ENCODE measurements at places on chromosomes 1 and 21.

DNA sequence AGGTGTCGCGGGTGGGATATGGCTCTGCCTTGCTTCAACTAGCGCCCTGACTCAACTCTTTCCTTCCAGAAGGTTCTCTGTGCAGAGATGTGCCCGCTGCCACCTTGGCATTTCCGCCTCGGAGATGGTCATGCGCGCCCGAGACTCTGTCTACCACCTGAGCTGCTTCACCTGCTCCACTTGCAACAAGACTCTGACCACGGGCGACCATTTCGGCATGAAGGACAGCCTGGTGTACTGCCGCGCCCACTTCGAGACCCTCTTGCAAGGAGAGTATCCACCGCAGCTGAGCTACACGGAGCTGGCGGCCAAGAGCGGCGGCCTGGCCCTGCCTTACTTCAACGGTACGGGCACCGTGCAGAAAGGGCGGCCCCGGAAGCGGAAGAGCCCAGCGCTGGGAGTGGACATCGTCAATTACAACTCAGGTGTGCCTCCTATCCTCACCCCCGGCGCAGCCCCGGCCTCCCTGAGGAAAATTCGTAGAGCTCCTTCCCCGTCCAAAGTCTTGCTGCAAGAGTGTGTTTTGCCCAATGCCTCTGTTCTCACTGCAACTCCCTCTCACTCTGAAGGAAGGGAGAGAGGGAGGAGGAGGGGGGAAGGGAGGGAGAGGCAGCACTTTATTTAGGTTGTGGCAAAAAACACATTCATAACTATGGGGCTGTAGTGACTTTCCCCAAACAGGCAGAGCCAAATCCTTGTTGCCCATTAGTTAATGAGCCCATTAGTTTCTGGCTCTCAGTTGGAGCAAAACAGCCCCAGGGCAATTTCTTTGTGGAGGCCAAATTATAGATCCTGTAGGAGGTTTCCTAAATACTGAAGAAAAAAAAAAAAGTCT is 4.3 kb downstream of the LHX9 start:
- no peak for DNase-seq

- no peak for DNase-seq
These were observed 79.5 kb upstream of the SIPA1L2 start for GRCh38 chr1:232709386-232709785.

DNA sequence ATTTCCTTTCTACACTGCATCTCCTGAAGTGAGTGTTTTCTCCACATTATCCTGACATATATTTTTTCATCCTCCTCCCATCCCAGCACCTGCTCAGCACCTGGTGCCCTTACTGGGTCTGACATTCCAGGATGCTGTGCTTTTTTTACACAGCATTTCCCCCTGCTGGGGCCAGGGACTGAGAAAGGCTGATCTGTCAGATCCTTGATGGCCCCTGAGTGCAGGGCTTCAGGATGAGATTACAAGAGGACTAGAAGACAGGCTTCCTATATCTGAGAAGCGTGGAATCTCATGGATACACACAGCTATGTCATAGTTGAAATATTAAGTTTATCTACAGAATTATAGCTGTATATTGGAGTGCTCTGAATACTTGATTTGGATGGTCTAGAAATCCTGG is 24.4 kb downstream of the RCAN1 start:
- DNase-seq = no peak

DNA sequence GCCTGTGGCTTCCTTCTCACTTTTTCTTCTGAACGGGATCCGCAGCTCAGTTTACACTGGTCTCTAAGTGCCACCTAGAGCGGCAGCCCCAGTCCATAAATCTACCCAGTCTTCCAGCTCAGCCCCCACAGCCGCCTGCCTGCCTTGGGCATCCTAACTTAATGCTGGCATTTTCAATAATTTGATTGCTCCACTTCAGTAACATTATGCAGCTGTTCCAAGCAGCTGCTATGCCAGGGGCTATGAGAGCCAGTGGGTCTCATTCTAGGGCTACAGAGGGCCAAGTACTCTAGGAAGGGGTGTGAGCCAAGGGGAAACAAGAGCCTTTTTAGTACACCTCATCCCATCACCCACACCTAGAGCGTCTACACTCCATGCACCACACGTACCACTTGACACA is 48.4 kb upstream of the COA6 start:
- DNase-seq = no peak

GRCh38 chr21:40516335-40516734 is 330.6 kb downstream of the DSCAM start:
- no peak for DNase-seq

DNA sequence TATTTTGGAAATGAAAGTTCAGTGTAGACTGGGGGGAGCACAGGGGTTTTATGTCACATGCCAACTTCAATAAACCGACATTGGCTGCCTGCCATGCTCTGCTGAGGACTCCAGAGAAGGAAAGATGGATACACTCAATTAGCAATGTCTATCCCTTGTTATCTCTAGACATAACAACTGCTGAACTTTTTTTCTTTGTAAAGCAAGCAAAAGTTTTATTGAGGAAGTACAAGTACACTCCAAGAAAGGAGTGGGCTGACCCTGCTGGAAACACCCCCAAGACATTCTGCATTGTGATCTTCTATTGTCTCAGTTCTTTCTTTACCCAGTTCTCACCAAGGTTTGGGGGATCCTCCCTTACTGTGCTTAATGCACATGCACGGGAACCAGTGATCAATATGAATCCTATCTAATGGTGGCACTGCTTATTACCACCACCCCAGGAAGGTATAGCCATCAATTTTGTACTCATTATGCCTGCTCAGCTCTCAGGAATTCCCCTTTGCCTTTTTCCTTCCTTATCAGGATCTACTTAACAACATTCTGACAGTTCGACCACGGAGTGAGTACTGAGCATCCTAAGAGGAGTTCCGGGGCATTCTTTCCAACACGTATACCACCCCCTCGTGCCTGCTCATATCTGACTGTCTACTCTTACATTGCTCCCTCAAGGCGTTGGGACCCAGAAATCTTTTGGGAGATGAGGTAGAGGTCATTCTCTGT is 28.7 kb downstream of the SYNJ1 start:
- DNase-seq = no peak

All from GM12865 (cell line).